Activated CD4-positive, alpha-beta T cell treated with anti-CD3 and anti-CD28 coated beads, Interleukin-2, amount 50 U/mL, for 48 hours (primary cell): ENCODE measurements at places on chromosomes 5 and 9.
A peak's percentile ranks its signal among the peaks of the same experiment; 100 is the strongest.

- DNase-seq, result no peak
Observed at GRCh38 chr5:80915716-80916115, 44.4 kb upstream of the RASGRF2 start.

- DNase-seq, result no peak
Observed at GRCh38 chr9:137798901-137799629, 78.5 kb upstream of the CACNA1B start.

DNA sequence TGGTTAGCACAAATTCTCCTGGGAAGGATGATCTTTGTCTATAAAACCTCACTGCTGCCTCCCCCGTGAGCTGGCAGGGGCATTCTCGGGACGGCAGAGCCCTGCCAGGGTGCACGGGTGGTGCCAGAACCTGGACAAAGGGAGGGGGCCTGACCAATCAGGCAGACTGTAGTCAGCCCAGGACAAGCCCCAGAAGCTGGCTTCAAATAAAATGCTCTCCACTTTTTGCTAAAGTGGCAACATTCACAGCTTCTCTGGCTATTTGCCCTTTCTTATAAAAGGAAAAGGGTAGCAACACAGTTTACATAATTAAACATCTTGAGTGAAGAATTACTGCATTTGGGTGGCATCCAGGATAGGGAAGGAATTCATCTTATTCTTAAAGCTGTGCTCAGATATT is 14.4 kb downstream of the IL9 start:
- no peak for DNase-seq

DNA sequence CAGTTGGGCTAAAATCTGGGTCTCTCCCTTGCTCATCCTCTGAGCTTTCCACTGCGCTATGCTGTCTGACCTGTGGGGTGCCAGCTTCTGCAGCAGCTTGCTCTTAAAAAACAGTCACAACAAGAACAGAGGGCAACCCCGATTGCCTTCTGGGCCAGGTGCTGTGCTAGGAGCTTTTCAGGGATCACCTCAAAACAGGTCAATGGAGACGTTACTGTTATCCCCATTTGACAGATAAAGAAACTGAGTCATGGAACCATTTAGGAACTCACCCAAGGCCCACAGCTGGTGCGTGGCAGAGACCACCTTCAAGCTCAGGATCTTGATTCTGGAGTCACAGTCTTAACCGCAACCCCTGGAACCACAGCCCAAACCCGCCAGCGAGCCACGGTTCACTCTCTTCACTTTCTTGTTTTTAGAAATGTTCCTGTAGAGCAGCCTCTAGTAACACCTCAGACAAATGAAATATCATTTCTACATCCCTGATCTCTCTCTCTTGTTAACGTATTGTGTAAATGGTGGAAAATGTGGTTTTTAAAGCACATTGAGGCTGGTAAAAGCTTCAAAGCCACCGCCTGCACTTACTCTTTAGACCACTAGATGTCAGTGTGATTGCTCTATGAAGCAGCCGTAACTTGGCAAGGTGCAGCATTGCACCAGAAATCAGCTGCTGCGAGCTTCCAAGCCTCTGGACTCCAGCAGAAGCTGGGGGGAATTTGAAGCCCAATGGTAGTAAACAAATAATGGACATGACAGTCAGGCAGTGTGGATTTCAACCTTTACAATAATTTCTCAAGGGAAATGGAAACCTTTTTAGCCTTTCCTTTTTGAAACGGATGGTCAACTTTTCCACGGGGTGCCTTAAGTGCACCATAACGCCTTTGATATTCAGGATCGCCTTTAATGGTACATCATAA is 1.7 kb downstream of the FYB1 start:
- peak; percentile 78 for DNase-seq

DNA sequence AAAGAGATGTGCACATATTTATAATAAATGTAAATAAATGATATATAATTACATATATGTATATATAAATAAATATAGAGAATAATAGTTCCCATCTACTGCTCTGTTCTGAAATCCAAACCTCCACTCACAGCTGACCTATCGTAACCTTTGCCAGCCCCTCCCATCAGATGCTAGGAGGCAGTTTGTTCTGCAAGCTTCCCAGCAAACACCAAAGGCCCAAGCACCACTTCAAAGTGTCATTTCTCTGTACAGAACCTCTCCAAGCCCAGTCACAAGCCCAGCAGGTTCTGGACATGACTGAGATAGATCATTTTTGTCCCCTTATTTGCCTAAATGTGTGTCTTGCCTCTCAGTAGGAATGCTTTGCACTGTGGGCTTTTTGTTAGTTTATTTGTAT is 62.4 kb downstream of the MFAP3 start:
- no peak for DNase-seq

- DNase-seq, result no peak
Observed at GRCh38 chr5:63959177-63959982, 2.9 kb downstream of the HTR1A start.

DNA sequence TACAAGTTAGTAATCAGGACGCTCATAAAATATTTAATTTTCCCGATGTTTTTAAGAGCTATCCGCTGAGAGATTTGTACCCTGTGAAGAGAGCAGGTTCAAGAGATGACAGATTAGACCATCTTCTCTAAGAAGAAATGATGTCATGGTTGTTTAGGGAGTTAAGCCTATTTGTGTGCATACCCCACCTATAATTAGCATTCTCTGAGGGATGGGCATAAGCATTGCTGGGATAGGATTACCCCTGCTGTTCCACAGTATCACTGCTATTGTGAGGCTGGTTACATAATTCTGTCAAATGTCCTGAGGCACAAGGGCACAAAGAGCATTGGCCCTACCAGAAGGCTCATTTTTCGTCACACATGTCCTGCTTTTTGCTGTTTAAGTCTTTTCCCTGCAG is 687.0 kb downstream of the CETN3 start:
- no peak for DNase-seq

- DNase-seq, result no peak
Observed at GRCh38 chr9:16341177-16341576, 529.3 kb downstream of the BNC2 start.

GRCh38 chr5:95080441-95080840 is 204.5 kb downstream of the MCTP1 start:
- DNase-seq, result no peak

DNA sequence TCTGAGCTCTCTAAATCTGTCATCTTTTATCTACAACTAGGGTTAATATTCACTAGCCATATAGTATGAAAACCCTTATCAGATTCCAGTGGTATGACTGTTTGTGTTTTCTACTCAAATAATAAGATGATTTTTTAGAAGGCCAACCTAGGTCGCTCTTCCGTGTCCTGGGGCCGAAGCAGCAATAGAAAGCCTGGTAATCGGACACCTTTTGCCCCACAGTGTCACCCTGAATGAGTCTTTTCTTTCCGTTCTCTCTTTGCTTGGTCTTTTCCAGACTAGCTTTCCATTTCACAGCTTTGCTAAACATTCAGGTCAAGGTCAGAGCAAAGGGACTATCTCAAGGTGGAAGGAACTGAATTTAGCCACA is 243.3 kb upstream of the ANKRD55 start:
- DNase-seq, result no peak

DNA sequence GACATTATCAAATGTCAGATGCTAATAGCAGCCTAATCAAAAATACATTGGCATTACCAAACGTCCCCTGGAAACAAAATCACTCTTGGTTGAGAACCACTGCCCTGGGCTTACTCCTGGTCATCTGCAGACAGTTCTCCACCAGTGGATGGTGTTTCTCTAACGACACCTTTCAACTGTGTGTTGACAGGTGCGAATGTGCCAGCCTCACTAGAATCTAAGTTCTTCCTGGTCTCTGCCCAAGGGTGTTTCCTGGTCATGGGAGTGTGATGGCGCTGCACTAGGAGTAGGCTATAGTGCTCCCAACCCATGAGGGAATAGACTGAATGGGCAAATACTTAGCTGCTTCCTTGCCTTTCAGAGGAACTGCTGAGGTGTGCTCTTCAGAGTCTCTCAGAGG is 105.9 kb downstream of the MRPS27 start:
- no peak for DNase-seq

DNA sequence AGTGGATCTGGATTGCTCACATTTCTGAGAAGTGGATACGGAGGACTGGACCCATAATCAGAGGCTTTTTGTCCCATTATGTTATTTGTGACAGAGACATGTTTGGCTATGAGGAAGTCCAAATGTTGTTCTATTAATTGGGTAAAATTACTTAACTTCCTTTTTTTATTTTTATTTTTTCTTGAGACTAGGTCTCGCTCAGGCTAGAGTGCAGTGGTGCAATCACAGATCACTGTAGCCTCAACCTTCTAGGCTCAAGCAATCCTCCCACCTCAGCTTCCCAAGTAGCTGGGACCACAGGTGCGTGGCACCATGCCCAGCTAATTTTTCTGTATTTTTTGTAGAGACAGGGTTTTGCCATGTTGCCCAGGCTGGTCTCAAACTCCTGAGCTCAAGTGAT is 11.9 kb upstream of the PGGT1B start:
- no peak for DNase-seq

- DNase-seq, result no peak
Observed at GRCh38 chr9:28136113-28136512, 562.8 kb upstream of the C9orf72 start.

DNA sequence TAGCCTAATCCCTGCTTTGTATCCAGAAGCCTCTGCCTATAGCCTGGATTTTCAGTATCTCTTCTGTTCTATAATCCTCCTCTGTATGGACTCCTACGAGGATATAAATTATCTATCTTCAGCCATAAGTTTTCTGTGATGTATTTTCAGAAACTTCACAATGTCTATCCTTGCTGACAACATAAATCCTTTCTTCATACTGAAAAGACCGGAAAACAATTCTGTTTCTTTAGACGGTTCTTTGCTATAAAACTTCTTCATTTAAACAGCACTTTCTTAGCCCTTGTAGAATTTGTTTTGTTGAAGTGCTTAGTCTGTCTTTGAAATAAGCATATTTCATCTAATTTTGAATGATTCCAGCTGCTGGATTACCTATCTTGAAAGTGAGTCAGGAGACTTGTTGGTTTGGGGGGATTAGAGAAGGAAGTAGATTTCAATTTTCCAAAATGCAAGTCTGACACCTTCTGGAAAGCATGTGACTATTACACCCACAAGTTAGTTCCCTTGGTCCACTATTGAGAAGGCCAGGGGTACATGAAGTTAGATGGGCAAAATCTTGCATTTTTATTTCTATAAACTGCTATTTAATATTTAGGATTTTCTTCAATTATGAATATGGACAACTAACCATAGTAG is 96.3 kb upstream of the RANBP3L start:
- no peak for DNase-seq

- DNase-seq, result no peak
Observed at GRCh38 chr5:37792975-37793631, 46.7 kb downstream of the GDNF start.

- no peak for DNase-seq
Observed at GRCh38 chr9:118088090-118088489, 383.9 kb downstream of the TLR4 start.

- DNase-seq, result no peak
Observed at GRCh38 chr5:75844301-75844700, 127.1 kb upstream of the POC5 start.

DNA sequence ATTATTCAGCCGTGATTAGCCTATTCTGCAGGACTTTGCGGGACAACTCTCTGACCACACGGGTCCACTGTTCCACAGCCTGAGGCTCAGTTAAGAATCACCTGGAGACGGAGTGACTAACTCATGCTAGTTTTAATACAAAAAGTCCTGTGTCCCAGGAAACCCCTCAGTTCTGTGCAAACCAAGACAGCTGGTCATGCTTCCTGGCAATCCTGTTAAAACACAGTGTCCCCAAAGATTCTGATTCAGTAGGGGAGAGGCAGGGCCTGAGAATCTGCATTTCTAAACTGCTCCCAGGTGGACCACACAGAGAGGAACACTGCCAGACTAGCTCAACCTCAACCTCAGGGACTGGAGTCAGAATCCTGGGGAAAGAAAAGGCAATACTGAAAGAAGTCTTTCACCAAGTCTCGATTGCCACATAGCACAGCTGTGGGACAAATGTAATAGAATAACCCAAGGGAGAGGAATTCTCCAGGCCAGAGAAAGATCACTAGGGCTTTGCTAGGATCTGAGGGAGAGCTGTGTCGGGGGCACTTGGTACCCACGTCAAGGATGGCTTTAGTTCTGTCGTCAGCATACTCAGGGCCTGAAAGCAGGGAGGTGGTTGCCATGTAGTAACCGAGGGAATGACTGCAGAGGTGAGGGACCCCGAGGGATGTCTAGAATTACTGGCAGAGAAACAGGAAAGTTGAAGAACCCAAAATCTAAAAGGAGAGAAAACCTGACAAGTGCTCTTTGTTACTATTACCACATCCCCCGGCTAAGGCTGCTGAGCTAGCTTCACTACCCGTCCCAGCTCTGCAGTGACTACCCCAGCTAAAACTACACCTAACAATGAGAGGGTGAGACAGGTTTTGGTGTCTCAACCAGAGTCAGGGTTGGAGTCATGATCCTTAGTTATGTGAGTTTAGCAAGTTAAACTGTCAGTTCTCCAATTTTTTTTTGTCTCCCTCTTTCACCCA is 8.6 kb downstream of the SUSD1 start:
- DNase-seq, result no peak

DNA sequence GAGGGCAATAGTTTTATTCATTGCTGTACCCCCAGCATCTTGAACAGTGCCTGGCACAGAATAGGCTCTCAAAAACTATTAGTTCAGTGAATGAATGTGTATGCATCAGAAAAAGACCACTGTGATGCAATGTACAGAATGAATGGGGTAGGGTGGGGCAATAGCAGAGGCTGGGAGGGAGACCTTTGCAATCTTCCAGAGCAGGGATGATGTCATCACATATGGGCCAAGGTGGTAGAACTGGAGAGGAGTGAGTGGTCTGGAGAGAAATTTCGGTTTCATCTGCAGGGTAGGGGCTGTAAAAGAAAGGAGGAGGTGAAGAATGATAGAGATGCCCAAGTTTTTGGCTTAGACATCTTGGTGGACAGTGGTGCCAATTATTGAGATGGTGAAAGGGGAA is 23.4 kb upstream of the ARAP3 start:
- no peak for DNase-seq

DNA sequence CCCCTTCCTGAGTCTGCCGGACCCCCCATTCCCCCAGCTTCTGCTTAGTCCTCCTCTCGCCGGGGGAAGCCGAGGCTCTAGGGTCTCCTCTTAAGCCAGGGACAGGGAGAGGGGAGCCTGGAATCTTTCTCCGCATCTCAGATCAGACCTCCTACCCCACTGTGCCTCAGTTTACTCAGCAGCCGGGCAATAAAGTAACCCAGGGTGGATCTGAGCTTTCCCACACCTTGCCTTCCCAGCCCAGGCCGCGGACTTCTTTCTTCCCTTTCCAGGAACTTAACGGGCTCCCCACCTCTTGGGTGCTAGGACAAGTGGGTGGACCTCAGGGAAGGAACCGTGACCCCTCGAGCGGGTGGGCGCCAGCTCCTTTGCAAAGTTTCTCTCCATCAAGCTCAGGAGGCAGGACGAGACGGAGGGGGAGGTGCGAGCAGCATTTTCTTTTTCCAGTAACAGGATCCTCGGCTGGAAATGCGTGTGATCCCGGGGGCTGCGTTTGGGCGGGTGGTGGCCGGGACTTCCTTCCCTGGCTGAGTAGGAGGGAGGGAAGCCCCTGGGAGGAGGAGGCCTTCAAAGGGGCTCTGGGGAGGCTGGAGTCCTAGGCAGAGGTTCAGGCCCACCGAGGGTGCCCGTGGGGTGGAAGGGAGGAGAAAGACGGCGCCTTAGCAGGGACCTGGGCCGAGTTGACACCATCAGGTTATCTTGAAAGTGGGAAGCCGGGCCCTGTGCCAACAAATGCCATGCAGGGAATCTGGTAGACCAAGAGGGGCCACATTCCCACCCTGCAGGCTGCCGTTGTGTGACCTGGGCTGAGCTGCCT is 795 bp downstream of the DAB2IP start:
- no peak for DNase-seq
